Activated CD4-positive, CD25-positive, alpha-beta regulatory T cell (primary cell): ENCODE measurements at places on chromosomes 3 and 15.

GRCh38 chr3:123110976-123111615, 44.3 kb downstream of the PDIA5 start:
- no peak for DNase-seq

DNA sequence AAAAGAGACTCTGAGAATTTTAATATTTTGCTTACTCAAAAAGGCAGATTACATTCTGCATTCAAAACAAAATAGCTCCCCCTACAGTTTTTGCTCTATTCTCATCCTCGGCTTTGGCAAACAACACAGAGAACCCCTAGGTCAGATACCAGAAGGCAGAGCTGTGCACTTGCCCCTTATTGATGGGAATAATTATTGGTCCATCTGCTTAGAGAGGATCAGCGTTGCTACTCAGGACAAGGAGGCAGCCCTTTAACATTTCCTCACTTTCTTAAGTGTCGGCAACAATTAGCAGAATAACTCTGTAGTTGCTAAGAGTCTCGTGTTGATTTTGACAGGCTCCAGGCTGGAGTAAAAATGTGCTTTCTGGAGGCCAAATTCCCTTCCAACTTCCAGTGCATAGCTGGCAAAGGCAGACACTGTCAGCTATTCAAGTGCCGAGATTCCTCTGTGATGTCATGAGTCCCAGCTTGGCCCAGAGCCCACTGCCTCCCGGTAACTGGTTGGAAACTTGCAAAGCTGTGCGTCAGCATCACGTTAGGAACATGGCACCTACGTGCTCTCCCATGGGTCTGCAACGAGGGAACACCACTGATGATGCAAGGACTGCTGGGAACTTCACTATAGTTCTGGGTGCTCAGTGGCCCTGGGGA, 482.7 kb upstream of the ADAMTS9 start:
- no peak for DNase-seq

DNA sequence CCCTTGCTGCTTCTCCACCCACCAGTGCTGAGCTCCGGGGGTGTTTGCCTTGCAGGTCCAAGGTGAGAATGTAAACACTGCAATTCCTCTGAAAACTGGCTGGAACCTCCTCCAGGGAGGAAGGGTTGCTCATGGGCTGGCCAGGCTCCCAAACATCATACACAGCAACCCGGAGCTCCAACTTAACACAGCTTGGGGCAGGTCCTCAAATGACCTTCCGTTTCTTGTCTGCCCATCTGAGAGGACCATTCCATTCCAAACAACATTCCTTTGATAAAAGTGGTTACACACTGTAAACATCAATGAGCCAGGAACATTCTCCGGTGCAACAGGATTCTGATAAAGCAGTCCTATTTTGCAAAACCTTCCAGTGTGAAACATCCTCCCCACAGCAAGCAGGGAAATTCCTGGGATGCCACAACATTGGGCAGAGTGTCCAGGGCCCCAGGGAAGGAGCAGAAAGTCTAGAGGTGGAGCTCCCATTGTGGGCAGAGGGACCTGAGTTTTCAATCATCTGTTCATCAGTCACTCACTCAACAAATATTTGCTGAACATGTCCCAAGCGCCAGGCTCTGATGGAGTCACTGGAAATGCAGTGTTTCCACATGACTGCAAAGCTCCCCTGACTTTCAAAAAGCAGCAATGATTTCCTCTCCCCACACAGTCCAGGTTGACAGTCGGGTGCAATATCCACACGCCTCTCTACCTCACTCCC, 7.3 kb upstream of the HEG1 start:
- DNase-seq: no peak

DNA sequence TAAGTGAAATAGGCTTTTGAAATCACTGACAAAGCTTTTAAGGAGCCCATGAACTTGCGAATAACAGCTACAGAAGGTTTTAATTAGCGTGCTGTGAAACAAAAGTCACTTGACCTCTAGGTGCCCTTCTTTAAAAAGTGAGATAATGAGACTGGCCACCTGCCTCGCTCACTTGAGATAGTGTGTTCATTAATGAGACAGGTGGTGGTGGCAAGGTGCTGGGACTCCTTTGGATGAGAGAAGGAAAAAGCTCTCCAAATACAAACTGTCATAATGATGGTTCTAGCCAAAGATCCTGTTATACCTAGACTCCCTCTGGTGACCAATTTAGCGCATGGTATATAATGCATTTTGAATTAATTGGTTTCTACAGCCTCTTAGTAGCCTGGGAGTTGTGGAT, 22.7 kb upstream of the IREB2 start:
- DNase-seq: no peak

GRCh38 chr3:33718595-33718907, 497 bp upstream of the CLASP2 start:
- no peak for DNase-seq

- no peak for DNase-seq
These were observed 73.8 kb upstream of the TPM1 start for GRCh38 chr15:62968699-62969098.
